Stimulated activated CD8-positive, alpha-beta memory T cell treated with anti-CD3 and anti-CD28 coated beads, Interleukin-2, amount 100 ng/mL, for 1 hour (primary cell): ENCODE measurements at places on chromosomes 1 and 21.

DNA sequence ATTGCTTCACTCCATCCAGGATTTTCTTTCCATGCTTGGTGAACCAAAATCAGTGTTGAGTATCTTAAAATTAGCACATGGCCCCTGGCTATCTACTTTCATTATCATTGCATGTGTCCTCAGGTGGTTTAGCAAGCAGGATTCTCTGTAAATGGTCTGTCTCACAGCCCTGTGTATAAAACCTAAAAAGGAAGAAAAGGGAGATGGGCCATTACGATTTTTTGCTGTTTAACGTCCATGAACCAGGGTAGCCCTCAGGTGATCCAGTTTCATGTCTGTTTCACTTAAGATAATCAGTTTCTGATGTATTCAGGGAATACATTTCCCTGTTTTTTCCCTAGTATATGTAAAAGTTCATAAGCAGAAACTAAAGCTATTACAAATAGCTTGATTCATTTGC, 238.2 kb downstream of the NFIA start:
- no peak for DNase-seq

DNA sequence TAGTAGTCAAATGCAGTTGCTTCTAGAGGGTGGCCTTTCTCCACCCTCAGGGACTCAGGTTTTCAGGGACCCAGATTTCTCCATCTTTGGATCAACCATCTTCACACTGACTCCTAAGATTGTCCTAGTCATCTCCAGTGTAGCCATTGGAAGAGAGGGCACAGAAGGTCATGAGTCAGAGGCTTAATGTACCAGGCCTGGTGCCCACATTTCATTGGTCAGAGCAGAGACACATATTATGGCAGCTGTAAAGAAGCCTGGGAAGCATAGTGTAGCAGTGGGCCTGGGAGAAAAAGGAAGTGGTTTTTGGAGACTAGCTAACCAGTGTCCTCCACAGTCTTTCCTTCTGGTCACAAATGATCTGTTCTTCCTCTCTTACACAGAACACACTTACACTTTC, 122.5 kb downstream of the GIPC2 start:
- no peak for DNase-seq

DNA sequence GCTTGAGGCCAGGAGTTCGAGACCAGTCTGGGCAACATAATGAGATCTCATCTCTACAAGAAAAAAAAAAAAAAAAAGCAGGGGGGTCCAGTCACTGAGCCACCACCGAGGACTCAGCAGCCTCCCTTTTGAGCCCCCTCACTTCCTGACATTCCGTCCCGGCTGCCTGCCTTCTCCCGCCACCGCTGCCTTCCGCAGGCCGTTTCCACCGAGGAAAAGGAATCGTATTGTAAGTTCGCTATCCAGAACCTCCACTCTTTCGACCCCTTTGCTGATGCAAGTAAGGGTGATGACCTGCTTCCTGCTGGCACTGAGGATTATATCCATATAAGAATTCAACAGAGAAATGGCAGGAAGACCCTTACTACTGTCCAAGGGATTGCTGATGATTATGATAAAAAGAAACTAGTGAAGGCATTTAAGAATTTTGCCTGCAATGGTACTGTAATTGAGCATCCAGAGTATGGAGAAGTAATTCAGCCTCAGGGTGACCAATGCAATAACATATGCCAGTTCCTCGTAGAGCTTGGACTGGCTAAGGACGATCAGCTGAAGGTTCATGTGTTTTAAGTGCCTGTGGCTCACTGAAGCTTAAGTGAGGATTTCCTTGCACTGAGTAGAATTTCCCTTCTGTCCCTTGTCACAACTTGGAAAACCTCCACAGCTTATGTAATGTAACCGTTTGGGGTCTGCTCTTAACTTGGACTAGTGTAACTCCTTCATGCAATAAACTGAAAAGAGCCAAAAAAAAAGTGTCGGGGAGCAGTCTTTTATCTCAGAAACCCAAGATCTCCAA, 55.6 kb downstream of the GLUL start:
- DNase-seq, result no peak

- no peak for DNase-seq
Observed at GRCh38 chr1:167661527-167662426, 31.7 kb downstream of the RCSD1 start.

GRCh38 chr1:210932104-210932503, 201.8 kb downstream of the KCNH1 start:
- no peak for DNase-seq

GRCh38 chr1:110218137-110218536, 8.0 kb downstream of the KCNC4 start:
- DNase-seq, result no peak
